ENCODE measurements at places on chromosomes 3 and 15.
A peak's percentile ranks its signal among the peaks of the same experiment; 100 is the strongest.

DNA sequence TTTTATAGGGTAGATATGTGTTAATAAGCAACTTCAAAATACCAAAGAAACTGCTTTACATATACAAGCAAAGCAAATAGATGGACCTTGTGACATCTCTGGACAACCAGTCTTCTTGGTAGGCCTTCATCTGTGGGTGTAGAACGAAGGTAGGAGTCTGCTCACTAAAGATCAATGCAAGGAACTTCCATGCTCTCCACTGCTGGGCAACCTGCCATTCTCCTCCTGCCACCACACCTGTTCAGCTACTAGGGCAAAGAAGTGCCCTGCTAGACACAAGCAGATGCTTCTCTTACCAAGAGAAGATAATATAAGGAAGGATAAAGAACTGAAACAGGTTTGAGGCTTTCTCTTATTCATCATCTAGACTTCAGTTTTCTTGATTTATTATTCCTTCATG is 12.6 kb downstream of the PPARG start:
- no peak for DNase-seq

DNA sequence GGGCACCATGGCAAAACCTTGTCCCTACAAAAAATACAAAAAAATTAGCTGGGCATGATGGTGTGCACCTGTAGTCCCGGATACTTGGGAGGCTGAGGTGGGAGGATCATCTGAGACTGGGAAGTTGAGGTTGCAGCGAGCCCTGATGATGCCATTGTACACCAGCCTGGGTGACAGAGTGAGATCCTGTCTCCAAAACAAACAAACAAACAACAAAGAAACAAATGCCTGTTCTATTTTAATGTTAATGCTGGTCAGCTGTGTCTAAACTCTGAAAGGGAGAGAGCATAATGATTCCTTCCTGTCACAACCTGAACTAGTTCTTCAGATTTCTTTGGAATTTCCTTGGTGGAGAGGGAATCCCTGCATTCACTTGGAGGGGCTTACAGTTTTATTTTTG is 413.0 kb upstream of the TBL1XR1 start:
- DNase-seq = no peak

GRCh38 chr3:112773864-112774263 is 72.8 kb downstream of the CD200R1L start:
- no peak for DNase-seq

DNA sequence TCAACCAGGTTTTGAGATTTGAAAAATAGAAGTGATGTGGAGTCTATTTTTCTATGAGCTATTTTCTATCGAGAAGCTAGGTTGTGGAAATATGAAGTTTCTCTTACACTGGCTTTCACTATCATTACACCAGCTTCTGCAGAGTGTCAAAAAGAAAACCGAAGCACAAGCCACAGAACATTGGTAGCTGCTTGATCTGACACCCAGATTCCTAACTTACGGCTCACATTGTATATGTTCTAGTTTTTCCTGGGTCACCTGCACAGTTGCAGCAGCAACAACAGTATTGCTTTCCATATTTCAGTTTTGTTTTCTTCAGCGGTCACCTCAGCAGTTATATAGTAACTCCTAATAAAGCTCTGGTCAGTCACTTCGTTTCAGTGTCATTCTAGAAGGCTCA is 790.1 kb downstream of the PLOD2 start:
- DNase-seq = no peak

DNA sequence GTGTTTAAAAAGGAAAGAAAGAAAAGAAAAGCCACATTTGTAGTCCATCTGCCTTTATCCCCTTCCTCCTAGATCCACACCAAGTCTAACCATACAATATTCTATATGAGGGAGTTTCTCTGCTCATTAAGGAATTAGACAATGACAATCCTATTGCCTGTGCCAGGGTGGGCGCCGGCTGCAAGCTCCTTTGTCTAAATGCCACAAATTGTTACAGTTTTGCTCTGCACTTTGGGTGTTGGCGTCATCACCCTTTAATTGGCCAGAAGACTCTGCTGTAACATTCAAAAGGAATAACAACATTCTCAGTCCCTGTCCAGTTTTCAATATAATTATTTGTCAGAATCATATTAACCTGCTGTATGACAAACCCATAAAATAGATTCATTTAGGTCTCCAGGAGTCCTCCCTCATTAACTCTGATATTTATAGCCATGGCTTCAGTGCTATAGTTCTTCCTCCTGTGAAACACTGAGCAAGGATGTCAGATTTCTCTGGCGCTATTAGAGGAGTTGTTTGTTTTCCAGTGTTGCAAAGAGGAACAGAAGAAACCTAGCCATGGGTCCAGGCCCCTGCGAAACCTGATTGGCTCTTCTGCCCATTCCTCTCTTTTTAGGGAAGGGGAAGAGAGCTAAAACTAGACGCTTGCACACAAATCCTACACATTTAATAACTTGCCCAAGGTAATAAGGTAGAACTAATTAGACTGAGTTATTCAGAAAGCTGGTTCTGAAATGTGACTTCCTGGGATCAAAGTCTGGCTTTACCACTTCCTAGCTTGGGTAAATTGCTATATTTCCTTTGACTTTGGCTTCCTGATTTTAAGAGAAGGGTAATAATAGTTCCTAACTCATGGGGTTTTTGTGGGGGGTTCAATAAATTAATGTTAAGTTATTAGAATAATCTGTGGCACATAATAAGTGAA is 112.4 kb downstream of the CD47 start:
- no peak for DNase-seq

- DNase-seq = no peak
Observed at GRCh38 chr3:36548712-36549111, 168.4 kb downstream of the STAC start.

- DNase-seq = no peak
Observed at GRCh38 chr3:181578743-181579142, 133.0 kb upstream of the SOX2 start.

- no peak for DNase-seq
Observed at GRCh38 chr3:56870436-56870835, 68.7 kb upstream of the ARHGEF3 start.

DNA sequence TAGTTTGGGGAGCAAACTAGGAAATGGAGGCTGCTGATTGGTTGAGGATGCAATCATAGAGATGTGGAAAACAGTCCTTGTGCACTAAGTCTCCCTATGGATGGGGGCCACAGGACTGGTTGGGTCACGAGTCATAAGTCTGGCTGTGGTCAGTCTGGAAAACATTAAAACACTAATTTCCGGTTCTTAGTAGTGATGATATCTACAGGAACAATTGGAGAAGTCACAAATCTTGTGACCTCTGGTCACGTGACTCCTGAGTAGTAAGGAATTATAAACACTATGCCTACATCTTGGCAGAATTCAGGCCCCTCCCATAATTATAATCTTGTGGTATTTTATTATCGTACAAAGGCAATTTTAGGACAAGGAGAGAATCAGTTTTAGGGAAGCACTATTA is 317.3 kb upstream of the ARPP21 start:
- no peak for DNase-seq

DNA sequence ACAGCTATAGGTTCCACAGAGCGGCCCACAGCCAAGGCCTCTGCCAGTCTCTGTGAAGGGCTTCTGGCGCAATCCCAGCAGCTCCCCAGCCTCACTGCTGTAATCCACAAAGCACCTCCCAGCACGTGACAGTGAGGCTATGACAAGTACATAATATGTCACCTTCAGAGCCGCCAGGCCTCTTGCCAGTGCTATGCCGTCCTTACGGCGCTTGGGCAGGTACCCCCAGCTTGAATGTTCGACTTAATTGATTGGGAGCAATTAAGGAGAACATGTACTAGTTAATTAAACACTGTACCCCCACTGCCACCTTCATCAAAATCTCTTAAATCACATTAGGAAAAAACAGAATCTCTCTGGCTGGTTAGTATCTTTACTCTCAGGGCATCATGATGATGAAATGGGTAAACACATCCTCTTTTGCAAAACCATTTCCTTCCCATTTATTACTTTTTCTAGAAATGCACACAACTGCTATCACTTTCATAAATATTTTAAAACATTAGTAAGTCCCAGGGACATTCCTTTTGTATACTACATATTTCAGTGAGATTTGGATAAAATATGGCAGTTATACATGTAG is 169.9 kb downstream of the XXYLT1 start:
- DNase-seq = no peak

GRCh38 chr3:42638339-42638842 is 15.1 kb upstream of the ZBTB47 start:
- DNase-seq = no peak

DNA sequence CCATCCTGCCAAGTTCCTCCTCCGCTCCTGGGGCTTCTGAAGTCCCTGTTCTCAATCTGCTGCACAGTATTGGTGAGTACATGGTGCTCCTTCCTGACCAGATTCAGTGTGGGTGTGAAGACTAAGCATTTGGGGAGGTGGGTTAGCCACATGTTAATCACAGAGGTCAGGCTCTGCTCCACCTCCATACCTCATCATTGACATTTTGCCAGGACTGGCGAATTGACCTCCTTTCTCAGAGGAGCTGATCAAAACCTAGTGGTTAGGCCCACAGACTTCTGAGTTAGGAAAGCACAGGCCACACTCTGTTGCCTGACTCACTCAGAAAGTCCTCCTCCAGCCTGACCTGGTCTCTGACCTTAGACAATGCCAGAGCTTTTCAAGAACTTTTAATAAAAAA is 8.4 kb upstream of the RPS17 start:
- DNase-seq = no peak

DNA sequence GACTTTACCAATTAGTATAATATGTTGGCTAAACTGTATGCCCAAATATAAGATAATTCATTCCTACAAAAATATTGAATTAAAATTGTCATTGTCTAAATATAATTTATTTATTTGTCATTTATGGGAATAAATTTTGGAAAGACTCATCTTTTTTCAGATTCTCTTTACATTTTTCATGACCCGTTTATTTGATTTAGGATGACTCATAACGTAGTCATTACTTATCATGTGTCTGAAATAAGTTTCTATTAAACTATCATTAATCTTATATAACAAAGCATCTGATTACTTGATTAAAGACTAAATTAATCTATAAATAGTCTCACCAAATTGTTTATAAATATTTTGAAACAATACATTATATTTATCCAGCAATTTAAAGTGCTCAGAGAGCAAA is 516.6 kb downstream of the CADM2 start:
- DNase-seq = no peak

DNA sequence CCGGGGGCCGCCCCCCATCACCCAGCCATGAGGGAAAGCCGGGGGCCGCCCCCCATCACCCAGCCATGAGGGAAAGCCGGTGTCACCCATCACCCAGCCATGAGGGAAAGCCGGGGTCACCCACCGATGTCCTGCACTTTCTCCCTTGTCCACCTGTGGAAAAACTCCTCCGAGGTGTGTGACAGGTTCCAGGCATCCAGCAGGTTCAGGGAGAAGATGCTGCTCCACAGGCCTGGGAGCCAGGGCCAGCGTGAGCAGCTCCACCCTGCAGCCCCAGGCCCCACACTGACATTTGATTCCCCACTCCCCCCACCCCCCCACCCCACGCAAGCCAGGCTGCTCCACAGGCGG is 15.5 kb upstream of the EHD4 start:
- no peak for DNase-seq

DNA sequence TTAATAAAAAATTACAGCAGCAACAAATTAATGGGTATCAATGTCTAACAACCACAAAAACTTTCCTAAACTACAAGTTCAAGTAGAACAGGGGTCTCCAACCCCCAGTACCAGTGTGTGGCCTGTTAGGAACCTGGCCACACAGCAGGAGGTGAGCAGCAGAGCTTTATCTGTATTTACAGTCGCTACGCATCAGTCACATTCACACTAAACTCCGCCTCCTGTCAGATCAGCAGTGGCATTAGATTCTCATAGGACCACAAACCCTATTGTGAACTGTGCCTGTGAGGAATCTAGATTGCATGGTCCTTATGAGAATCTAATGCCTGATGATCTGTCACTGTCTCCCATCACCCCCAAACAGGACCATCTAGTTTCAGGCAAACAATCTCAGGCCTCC is 18.5 kb upstream of the LIPC start:
- no peak for DNase-seq

GRCh38 chr15:63473999-63474809 is 30.2 kb upstream of the USP3 start:
- peak; percentile 53 for DNase-seq

- no peak for DNase-seq
Observed at GRCh38 chr3:72750405-72750965, 97.8 kb downstream of the SHQ1 start.

DNA sequence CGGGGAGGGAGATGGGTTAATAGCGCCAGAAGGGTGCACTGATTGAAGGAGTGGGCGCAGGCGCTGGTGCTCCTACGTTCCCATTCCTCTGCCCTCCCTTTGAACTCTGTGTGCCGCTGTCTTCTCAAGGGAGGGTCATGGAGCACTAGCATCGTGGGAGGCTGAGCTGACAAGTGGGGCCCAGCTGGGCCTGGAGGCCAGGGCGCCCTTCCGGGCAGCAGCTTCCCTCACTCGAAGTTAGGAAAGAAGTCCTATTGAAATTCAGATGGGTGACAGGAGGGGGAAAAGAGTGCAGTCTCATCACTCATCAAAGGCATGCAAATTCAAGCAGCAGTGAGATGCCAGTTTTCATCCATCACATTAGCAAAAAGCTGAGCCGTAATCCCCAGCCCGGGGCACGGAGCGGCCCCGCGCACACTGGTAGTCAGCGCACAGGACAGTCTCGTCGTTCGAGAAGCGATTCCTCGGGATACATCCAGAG is 128.2 kb downstream of the LRRK1 start:
- DNase-seq = no peak

GRCh38 chr3:35666888-35667287 is 27.6 kb downstream of the ARPP21 start:
- DNase-seq = no peak

GRCh38 chr15:26460165-26460564 is 312.7 kb downstream of the GABRB3 start:
- DNase-seq = no peak

DNA sequence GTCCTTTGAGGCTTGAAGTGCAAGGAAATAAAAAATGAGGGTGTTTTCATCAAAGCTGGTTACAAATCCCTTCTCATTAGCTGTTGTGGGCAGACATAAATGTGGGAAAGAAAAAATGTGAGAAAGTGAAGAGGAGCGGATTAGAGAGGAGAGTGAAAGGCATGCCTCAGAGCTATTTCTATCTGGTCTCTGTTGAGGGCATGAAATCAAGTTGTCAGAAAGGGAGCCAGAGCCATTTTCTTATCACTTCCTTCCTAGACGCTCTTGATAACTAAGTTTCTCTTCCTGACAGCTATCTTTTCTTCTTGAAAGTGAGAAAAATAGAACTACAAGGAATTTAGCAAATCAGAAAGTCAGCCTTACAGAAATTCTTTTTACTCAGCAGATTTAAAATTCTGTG is 20.8 kb upstream of the CAPN3 start:
- no peak for DNase-seq

- no peak for DNase-seq
Observed at GRCh38 chr3:21893242-21893641, 142.2 kb upstream of the ZNF385D start.

GRCh38 chr15:85609492-85609891 is 185.2 kb downstream of the KLHL25 start:
- no peak for DNase-seq

DNA sequence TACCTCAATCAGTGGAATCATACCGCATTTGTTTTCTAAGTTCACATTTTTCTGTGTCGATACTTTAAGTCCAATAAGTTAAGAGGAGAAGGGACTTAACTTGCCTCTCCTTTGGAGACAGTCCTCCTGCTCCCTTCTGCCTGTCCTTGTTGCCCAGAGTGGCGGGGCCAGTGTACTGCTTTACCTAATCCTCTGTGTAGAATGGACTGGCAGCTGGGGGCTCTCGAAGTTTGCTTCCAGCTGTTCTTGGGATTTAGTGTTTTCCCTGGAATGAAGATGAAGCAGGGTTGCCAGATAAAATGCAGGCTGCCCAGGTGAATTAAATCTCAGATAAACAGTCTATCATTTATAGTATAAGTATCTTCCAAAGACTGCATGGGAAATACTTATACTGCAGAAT is 287.6 kb upstream of the C2CD4B start:
- DNase-seq = no peak

GRCh38 chr15:62895905-62896316 is 146.6 kb upstream of the TPM1 start:
- peak; percentile 72 for DNase-seq

Measured in AG04450 (cell line).